B cell (primary cell): ENCODE measurements at places on chromosomes 7 and 10.

DNA sequence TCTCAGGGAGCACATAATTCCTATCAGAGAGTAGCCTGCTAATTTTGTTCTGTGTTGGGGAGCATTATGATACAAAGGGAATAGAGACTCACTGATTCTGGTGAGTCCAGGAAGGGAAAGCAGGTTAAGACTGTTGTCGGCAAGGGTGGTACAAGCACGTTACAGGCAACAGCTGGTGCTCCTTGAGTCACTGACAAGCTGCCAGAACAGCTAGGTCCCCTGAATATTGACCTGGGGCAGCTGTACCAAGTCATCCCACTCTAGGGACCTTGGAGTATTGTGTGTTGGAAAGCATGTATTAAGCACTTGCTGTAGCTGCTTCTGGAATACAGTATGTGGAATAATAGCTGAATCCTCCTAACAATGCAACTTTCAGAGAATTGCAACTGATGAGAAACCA, 37.0 kb upstream of the GLCCI1 start:
- H3K27me3 ChIP-seq: no peaks in the 10 kb centered on the region
- no peak overlapping the region for H3K27ac ChIP-seq
- no peak overlapping the region for H3K4me3 ChIP-seq
- no peak for DNase-seq

DNA sequence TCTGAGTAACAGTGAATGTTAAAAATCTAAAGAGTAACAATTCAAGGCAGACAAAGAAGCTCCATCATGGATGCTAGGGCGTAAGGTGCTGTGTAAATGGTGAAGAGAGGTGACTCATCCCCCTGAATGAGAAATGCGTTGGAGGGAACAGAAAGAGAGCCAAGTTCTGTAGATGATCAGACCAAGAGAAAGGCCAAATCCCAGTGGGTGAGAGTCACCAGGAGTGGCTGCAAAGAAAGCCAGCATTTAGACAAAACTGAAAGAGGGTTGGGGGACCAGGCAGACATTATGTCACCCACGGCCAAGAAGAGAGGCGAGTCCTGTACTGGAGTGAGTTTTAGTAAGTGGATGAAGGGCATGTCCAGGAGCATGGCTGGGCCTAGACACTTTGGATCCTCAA, 153.1 kb downstream of the TRIL start:
- no peaks in the 10 kb centered on the region for H3K27me3 ChIP-seq
- H3K4me1 ChIP-seq: no peaks in the 10 kb centered on the region
- no peak overlapping the region for H3K27ac ChIP-seq
- H3K4me3 ChIP-seq: no peak overlapping the region
- DNase-seq: no peak

GRCh38 chr10:80144696-80145131, 12.2 kb downstream of the PLAC9 start:
- H3K36me3 ChIP-seq: no peaks in the 10 kb centered on the region
- no peak overlapping the region for H3K27ac ChIP-seq
- H3K27me3 ChIP-seq: peaks cover 2% of the 10 kb centered on the region
- peak overlapping the region; percentile 5 for H3K4me3 ChIP-seq

- no peaks in the 10 kb centered on the region for H3K36me3 ChIP-seq
- H3K4me1 ChIP-seq: no peaks in the 10 kb centered on the region
- DNase-seq: no peak
- no peaks in the 10 kb centered on the region for H3K27me3 ChIP-seq
- no peak overlapping the region for H3K4me3 ChIP-seq
- H3K27ac ChIP-seq: no peak overlapping the region
These were observed 178.7 kb downstream of the DNAJB6 start for GRCh38 chr7:157515342-157516041.

- DNase-seq: peak; percentile 77
- H3K4me1 ChIP-seq: peaks cover 4% of the 10 kb centered on the region
- H3K27ac ChIP-seq: peak overlapping the region; percentile 81
- H3K27me3 ChIP-seq: no peaks in the 10 kb centered on the region
- H3K4me3 ChIP-seq: no peak overlapping the region
- H3K36me3 ChIP-seq: no peaks in the 10 kb centered on the region
These were observed 17.3 kb upstream of the SAMD9L start for GRCh38 chr7:93165447-93165846.

DNA sequence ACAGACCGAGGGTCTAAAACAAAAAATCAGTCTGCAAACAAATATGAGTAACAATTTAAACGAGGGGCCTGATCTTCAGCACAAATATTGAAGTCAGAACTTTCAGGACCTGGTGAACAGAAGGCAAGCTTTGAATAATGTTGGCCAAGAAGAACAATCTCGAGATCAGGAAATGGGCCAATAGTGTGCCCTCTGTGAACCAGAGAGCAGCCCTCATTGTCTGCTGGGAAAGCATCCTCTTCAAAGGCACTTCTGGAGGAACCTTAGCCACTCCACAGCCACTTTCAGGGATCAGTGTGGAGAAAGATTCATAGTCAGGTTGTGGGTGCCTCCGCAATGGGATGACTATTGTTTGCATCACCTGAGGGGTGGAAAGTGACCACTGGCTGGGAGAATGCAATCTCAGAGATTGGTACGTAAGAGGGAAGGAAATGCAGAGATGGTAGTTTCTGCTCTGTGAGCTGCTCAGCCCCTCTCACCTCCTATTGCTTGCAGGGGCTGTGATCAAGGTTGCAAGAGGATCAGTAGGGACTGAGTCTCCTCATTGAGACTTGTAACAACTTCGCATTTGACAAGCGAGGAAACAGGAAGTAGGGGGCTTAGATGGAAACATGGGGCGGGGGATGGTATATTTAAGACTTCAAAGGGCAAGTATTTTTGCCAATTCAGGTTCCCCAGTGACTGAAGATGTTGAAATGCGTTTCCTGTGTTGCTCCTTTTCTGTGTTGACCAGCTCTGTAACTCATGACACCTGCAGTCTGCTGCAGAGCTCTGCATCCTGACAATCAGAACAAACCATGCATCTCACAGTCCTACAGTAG, 28.4 kb upstream of the IFRD1 start:
- peaks cover 5% of the 10 kb centered on the region for H3K4me1 ChIP-seq
- H3K4me3 ChIP-seq: no peak overlapping the region
- H3K36me3 ChIP-seq: no peaks in the 10 kb centered on the region

- DNase-seq: no peak
- no peak overlapping the region for H3K4me3 ChIP-seq
- H3K27me3 ChIP-seq: no peaks in the 10 kb centered on the region
- H3K36me3 ChIP-seq: no peaks in the 10 kb centered on the region
These were observed 58.2 kb upstream of the NUPR2 start for GRCh38 chr7:56174346-56174874.

GRCh38 chr7:155770241-155770640, 42.0 kb downstream of the SHH start:
- H3K27me3 ChIP-seq: no peaks in the 10 kb centered on the region
- no peak for DNase-seq
- H3K27ac ChIP-seq: no peak overlapping the region
- no peaks in the 10 kb centered on the region for H3K4me1 ChIP-seq
